ENCODE measurements at places on chromosomes 13 and 19.

DNA sequence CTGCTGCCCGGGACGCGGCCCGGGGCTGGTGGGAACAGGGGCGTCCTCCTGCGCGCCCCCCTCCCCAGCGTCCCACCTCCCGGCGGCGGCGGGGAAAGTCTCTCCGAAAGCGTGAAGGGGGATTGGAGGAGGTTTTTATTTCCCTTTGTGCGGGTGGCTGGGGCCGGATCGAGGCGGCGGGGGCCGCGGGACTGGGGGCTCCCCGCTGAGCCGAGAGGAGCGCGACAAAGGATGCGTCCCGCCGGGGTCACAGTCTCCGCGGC lies 132 bp downstream of the SHD start:
- no peak for DNase-seq

- no peak for DNase-seq
These were observed 15.2 kb upstream of the IZUMO2 start for GRCh38 chr19:50178320-50178719.

GRCh38 chr19:44741841-44742329 lies 6.6 kb upstream of the BCL3 start:
- peak; percentile 90 for DNase-seq

GRCh38 chr19:7533281-7533885 lies 2.1 kb upstream of the PNPLA6 start:
- DNase-seq = no peak

GRCh38 chr13:20035130-20035529 lies 76.6 kb downstream of the ZMYM2 start:
- no peak for DNase-seq

DNA sequence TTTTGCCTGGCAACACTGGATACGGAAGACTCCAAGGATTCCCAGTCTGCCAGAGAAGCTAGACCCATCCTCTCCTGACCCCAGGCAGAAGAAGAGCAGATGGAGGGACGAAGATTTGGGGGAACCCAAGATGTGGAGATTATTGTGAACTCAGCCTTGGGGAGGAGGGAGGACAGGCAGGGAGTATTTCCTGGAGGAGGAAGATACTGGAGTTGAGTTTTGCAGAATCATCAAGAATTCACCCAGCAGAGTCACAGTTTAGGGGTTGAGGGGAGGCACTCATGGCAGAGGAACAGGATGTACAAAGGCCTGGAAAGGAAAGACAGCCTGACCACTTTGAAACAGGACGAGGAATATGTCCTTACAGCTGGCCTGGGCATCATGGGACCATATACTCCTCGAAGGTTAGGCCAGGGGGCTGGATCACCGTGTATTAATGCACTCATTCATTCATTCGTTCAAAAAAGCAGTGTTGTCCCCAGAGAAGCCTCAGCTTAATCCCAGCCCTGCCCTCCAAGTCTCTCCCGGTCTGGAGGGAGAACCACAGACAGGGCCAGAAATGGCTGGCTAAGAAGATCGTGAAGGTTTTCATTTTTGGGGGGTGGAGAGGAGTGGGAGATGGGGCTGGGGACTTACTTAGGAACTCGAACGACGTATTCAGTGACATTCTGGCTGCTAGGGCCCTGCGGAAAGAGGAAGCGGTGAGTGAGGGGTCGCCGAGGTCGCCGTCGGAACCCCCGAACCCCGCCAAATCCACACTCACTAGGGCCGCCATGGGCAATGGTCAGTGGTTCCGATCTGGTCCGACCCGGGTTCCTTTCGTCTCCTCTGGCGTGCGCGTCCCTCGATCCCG lies 517 bp downstream of the GTF2F1 start:
- DNase-seq = peak; percentile 5

GRCh38 chr13:39107561-39107960 lies 69.3 kb downstream of the NHLRC3 start:
- no peak for DNase-seq

DNA sequence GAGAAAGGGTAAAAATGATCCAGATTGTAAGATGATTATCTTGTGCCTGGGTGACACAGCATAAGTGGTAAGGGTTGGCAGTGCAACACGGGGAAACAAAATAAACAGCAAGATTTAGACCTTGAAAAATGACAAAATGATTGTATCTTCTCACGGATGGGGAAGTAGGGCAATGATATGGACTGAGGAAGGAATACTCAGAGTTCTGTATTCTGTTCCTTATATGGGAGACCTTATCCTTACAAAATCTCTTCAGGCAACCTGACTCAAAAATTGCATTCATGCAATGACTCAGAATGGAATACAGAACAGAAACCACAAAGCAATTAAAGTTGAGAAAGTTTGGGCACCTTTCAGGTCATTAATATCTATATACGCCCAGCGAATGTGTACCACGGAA lies 149.0 kb downstream of the HS6ST3 start:
- DNase-seq = no peak

DNA sequence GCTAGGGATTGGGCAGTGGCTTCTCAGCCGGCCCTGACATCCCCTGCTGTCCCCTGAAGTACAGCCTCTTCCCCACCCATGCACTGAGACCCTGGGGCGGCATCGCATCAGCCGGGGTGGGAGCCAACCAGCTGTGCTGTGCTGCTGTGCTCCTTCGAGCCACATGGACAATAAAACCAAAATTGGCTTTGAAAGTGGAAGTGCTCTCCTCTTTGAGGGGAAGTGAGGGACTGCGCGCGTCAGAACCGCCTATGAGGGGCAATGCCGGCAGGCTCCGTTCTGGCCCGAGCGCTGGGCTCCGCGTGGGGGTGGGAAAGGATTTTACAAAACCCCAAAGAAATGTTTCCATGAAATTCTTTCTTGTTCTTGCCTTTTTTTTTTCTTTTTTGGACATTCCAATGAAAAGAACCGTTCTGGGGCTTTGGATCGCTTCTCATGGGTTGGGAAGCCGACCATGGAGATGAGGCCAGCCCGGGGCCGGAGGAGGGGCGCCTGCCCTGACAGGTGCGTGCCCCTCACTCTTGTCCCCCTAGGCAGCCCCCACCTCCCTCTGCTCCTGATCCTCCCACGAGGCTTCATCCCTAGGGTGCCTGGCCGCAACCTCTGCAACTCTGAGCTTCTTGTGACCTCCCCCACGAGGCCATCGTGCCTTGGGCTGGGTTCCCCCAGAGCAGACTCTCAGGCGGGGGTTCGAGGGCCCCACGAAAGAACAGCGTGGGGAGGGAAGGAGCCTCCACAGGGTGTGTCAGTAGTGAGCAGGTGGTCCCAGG lies 22.6 kb downstream of the KLHL26 start:
- no peak for DNase-seq

DNA sequence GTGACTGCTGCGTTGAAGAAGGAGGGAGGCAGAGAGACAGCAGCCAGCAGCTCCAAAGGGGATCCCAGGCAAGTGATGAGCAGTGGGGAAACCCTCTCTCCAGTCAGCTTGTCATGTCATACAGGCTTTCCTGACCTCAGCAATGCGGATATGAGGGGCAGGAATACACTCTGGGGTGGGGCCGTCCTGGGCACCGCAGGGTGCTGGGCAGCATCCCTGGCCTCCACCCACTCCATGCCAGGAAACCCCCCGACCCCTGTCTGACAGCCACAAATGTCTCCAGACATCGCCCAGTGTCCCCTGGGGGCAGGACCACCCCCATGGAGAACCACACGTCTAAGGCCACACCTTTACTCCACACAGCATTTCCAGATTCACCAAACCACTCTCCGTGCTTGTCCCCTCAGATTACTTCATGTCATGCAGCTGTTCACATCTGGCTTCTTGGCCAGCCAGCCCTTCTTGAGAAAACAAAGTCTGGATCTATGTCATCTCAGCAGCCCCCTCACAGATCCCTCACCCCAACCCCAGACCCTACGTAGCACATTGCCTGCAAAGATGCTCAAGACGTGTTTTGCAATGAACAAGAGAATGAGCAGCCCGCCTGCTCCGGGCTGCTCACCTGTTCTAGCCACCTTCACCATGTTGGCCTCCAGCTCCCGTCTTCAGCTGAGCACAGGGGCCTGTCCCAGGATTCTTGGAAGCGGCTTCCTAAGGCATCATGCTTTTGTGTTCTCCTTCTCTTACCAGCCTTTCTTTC lies 46.5 kb downstream of the RFX2 start:
- DNase-seq = no peak

GRCh38 chr13:21733475-21734263 lies 62.8 kb downstream of the FGF9 start:
- no peak for DNase-seq

GRCh38 chr13:99501848-99502301 lies 603 bp downstream of the TM9SF2 start:
- peak; percentile 32 for DNase-seq

DNA sequence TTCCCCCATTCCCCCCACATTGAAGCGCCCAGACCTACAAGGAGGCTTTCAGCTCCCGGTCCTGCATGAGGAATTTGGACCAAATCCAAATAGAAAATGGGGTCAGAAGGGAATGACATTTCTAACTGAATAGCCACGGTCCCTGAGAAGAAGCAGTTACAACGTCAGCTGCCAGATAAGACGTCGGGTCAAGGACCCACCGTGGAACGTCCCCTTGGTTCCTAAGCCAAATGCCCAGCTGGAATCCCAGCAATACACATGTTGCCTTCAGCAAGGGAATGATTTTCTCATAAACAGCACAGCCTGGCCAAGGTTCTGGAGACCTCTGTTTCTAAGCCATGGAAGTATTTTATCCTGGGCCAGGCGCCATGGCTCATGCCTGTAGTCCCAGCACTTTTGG lies 109.1 kb upstream of the PEG3 start:
- no peak for DNase-seq

GRCh38 chr19:4437103-4437502 lies 20.5 kb downstream of the UBXN6 start:
- no peak for DNase-seq

DNA sequence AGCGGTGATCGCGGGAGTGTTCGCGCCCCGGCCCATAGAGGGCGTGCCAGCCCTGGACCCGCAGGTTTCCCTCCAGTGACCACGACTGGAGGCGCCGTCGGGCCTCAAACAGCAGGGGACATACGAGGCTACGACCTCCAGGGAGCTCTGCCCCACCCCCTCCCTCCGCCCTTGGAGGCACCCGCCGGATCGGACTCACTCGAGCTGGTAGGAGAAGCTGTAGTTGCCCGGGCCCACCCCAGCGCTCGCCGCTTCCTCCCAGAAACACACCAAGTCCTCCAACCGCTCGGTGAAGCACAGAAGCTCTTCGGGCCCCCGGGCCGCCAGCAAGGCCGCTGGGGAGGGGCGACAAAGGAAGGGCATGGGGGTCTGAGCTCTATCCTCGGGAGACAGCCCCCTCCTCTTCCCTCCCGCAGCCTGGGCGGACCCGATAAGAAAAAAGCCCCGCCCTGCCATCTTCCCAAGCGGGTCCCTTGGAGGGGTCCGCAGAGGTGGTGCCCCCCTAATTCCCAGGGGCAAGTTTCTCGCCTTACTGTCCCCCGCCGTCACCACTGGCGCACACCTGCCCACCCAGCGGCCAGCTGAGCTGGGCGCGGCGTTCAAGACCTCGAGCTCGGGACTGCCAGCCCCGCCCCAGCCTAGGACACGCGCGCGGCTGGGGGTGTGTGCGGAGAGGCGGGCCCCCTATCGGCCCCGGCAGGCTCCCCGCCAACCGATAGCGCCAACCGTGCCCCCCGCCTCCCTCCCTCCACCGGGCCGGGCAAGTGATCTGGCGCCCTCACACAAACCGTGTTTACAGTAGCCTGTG lies 1.0 kb downstream of the EPOR start:
- DNase-seq = peak; percentile 76

DNA sequence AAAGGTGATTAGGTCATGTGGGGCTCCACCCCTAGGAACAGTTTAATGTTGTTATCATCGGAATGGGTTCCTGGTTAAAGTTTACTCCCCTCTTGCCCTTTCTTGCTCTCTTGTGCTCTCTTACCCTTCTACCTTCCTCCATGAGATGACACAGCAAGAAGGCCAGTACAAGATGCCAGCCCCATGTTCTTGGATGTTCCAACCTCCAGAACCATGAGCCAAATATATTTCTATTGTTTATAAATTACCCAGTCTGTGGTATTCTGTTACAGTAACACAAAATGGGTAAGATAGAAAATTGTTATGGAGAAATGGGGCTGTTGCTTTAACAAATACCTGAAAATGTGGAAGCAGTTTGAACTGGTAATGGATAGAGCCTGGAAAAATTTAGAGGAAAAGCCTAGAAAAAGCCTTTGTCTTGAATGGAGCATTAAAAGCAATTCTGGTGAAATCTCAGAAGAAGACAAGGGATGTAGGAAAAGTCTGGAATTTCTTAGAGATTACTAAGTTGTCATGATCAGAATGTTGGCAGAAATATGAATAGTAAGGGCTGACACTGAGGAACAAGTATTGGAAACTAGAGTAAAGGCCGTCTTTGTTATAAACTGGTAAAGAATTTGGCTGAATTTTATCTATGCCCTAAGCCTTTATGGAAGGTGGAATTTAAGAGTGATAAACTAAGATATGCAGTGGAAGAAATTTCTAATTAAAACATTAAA lies 53.5 kb upstream of the TSC22D1 start:
- DNase-seq = no peak

DNA sequence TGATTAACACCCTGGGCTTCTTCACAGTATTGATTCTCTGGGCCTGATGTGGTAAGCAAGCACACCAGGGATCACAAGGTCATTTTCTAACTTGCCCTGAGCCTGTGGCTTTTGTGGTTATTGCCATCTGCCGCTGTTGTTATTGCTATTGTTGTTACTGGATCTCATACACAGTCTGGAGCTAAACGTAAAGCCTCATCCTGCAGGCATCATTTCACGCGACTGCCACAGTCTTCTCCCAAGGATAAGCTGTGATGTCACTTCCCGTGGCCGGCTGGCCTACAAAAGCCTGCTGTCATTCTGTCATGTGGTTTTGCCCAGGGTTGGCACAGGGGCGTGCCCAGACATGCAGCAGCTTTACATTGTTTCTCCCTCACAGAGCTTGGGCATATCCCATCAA lies 154.0 kb upstream of the GPR12 start:
- DNase-seq = no peak

DNA sequence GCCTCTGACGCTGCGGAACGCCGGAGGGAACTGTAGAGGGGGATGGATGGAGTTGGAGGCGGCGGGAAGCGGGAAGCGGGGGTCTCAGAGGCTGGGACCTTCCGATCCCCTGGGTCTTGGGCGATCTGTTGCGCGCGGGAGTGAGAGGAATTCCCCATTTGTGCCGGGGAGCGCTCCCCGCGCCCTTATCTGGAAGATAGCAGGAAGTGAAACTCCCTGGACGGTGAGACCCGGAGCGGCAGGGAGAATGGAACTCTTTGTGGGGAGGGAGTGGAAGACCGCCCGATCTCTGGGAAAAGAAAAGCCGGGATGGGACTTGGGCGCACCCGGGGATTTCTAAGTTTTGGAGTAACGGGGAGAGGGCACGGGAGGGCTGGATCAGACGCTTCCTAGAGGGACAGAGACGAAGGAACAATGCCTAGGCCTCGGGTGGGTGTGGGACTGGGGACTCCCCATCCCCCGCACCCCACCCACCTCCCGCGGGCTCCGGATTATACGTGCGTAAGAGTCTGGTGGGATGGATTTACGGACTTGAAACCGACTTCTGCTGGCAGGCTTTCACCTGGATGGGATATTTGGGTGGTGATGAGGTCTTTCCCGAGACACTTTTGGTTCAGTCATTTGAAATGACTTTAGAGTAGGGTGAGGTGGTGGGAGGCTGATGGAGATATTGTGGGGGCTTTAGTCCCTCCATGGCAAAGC lies 495 bp downstream of the LSR start:
- no peak for DNase-seq

- no peak for DNase-seq
These were observed 13.2 kb downstream of the NAPSA start for GRCh38 chr19:50352242-50352641.

Data from D341Med (cell line).